Gastroesophageal sphincter (tissue), 4 donors: ENCODE measurements at places on chromosomes 11 and 22. TPM values are rescaled to one million over a fixed set of nuclear protein-coding genes. Genes with fewer than 3 reads are reported as not detected.

GRCh38 chr22:37245740-37246139 is 1.7 kb upstream of the RAC2 start:
- ATAC-seq: no peak

DNA sequence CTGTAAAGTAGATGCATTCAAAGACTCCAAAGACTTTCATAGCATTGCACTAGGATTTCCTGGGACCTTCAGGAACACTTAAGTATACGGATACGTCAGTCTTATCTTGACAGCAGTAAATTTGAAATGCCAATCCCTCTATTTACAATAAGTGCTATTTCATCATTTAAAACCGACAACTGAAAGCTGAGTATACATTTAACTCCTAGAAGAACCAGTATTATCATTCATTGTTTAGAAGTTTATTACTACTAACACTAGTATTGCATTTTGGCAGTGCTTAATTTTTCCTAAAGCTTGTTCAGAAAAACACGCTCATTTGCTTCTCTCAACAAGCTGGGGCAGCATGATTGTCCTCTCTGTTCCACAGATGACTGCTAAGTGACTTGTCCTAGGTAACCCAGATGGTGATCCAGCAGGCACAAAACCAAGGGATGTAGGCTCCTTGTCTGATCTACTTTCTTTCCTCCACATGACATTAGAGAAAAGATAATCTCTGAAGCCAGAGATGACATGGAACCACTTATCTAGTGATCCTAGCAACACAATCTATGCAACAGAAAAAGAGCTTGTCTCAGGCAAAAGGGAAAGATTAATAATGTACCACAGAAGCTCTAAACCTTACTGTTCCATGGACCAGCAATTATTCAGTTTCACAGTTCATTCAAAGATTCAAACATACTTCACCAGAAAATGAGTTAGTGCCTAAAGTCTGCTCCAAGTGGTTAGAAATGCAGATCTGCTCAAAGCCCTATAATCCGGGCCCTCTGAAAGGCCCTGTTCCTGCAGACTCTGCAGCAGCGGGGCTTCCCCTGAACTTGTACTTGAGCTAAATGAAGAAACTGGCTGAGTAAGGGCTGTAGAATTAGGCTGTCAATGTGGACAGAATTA is 5.2 kb downstream of the MAML2 start:
- no peak for ATAC-seq

DNA sequence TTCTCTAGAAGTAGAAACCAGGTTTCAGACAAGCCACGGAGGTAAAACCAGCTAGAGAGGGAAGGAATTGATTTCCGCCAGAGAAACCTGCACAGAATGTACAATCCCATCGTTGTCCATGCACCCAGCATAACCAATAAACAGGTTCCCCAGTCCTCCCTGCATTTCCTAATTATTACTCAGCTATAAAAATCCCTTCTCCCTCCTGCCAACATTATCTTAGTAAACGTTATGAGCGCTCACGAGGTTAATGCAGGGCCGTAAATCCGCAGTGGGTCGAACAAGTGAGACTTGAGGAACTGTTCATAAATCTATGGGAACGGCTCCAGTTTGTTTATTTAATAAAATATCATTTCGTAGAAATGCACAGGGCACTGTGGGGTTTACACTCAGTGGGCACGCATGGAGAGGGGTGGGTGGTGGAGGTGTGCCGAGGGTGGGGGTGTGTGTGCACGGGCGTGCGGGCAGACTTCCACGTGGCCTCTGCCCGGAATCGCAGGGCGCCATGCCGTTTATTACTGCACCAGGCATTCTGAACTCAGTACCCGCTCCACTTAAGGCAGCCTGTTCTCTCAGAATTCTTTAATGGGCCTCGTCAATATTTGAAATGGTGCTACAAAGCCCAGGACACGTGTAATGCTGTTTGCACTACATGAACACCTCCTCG is 257.3 kb downstream of the MIAT start:
- no peak for ATAC-seq

UCP3 gene
- total RNA-seq: 1.6 TPM

DNA sequence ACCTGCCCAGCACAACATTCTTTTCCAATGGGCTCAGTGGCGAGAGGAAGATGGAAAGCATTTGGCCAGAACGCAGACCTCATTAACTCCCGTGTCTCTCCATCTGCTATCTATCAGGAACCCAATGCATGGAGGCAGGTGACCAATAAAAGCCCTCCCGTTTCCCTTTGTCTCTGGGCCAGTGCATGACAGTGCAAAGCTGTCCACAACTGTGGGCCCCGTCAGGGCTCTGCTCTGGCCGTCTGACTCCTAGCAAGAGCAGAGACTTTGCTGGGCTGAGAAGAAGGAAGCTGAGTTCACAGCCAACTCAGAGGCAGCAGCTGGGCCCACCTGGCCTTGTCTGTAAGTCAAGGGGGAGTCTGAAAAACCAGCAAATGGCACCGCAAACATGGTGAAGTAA is 177.8 kb downstream of the TENM4 start:
- ATAC-seq: peak; percentile 44

BEST1 gene
- 3.7 TPM for total RNA-seq

GRCh38 chr22:49022816-49023160 is 804.9 kb downstream of the BRD1 start:
- ATAC-seq: no peak

STX5 gene
- total RNA-seq: 25.6 TPM

BBOX1 gene
- total RNA-seq: 4.4 TPM

DNA sequence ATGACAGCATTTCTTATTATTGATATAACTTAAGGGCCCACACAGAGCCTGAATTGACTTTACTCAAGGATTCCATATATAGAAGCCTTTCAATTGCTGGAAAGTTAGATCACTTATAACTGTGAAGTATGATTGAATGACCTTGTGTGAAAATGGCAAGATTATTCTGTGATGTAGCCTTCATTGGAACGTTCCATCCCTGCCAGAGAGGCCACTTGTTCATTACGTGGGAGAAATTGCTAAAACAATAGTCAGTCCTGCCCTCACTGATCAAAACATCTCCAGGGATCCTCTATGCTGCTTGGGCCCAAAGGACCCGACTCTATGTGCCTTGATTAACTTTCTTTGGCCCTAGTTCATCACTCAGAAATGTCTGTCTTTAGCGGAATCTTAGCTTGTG is 159.5 kb upstream of the BLID start:
- ATAC-seq: no peak

SLC22A9 gene
- total RNA-seq: not detected

GRCh38 chr11:62830904-62831519 is 839 bp downstream of the STX5 start:
- ATAC-seq: peak; percentile 1

- no peak for ATAC-seq
Observed at GRCh38 chr22:49997932-49998717, 14.4 kb downstream of the IL17REL start.

DNA sequence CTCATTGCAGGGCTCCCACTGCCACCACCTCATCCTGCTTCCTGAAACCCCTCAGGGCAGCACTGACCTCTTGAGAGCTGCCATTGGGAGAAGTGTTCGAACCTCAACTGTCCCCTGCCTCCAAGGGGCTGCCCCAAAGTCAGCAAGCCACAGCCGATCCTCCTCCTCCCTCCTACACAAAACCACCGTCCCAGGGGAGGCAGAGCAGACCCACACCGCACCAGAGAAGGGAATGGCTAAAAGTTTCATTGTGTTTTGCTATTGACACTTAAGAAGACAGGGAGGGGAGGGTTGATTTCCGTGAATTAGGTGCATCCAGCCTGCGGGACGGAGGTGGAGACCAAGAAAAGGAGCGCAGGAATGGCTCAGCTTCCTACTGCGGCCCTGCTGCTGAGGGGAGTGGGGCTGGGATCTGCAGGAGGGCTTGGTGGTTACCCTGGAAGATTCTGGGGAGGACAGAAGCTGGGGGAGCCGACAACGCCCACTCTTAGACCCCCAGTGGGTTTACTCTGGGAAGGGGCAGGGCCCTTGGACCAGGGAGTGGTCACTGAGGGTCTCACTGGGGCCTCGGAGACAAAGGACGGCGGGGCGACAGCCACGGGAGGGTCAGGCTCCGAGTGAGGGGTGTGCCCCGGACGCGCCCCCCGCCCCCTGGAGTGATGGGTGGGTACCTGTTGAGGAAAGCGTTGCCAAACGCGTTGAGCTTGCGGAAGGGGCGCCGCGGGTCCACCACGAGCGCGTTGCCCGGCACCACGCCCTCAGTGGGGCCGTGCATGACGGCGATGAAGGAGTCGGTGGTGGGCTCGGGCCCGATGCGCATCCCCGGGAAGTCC is 815 bp downstream of the EHD1 start:
- ATAC-seq: peak; percentile 2

CLMP gene
- total RNA-seq: 122 TPM

A4GALT gene
- total RNA-seq: 62.9 TPM

DNA sequence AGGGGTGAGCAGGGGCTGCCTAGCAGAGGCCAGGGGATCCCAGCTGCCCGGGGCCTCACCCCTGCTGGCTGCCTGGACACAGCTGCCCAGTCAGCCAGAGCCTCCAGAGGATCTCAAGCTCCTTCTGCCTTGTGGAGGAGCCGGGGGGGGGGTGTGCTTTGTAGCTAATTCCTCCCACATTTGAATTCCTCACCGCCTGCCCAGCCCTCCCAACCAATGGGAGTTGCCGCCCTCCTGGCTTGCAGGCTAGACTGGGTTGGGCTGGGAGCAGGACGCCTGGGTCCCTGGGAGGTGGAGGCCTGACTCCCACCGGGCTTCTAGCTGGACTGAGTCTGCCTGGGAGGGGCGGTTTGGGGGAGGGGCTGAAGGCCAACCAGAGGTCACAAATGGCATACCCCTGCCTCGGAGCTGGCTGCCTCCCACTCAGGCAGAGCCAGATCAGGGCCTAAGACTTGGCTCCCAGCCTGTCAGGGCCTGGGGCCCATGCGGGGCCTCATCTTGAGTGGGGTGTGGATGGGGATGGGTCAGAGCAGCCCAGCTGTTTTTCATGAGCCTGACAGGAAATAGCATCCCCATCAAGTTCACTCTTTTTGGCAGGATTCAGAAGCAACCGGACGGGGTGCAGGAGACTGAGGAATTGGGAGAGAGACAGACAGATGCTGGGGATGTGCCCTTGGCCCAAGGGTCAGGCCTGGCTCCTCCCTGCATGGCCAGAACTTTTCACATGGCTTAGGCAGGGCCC is 29.2 kb upstream of the PDE2A start:
- peak; percentile 77 for ATAC-seq

SERPIND1 gene
- 0.15 TPM for total RNA-seq

DNA sequence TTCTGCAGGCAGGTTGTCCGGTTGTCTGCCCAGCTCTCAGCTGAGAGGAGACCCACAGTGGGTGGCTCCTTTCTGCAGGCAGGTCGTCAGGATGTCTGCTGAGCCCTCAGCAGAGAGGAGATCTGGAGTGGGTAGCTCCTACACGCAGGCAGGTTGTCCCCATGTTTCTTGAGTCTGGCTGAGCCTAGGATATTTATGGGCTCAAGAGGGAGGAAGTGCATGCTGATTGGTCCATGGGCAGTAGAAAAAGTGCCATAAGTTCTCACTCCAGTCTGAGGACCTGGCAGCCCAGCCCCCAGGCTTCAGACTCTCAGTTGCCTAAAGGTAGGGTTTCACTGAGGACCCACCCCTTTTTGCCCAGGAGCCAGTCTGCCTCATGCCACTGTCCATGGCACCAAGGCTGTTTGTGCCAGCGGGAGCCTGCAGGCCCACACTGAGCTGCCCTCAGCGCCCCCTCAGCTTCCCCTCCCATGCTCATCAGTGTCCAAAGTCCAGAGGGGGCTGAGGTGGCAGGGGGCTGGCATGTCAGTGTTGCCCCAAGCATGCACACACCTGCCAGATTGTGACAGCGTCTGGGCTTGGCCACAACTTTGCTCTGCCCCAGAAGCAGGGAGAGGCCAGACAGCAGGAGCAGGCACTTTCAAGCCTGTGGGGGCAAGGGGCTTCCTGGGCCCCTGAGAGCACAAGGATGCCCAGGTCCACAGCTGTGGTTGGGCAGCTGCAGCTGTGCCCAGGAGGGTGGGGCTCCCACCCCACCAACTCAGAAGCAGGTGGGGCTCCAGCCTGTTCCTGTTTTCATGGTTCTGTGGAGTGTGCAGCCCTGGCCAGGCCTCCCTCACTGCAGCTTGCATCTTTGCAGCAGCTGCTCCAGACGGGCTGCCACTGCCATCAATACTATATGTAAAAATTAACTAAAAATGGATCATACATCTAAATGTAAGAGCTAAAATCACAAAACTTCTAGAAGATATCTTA is 3.8 kb upstream of the RNF141 start:
- ATAC-seq: no peak

- no peak for ATAC-seq
Observed at GRCh38 chr11:120065876-120066275, 72.0 kb downstream of the TRIM29 start.

DNA sequence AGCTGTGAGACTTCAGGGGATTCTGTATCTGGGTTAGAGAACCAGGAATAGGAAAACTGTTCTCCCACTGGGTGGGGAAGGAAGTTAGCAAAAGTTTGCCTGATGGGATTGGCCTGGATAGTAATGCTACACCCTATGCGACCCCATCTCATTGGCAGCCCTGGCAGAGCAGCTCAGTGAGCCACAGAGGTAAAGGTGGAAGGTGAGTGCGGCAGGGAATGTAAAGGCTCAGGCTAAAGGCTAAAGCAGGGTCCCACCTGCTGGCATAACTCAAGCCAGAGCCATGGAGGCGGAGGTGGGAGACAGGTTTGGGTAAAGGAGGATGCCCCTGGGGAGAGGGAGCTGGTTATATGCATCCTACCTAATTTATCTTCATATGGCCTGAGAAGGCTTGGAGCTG is 18.7 kb downstream of the SSH3 start:
- no peak for ATAC-seq

GRCh38 chr22:23698094-23698493 is 7.3 kb downstream of the RGL4 start:
- ATAC-seq: no peak

GRCh38 chr11:8066911-8067455 is 14.0 kb upstream of the TUB start:
- no peak for ATAC-seq

DNA sequence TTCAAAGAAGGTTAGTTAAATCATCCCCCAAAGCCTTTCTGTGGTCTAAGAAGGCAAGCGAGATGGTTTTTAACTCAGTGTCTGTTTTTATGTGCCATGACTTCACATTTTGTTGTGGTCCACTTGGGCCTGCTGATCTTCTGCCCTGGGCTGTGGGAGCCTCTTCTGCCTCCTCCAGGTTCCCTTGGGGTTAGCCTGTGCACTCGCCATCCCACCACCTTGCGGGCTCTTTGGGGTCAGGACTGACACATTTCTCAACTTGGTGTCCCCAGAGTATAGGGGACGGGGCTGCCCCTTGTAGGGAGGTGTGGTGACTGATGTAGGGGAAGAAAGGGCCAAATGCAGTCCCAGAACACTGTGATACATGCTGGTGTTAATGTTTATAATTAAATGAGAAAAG is 207.0 kb downstream of the TBC1D22A start:
- no peak for ATAC-seq

GRCh38 chr22:27776650-27776958 is 25.0 kb downstream of the MN1 start:
- no peak for ATAC-seq

TRIM48 gene
- total RNA-seq: not detected

GRCh38 chr11:225734-226453 is 10.2 kb downstream of the SIRT3 start:
- no peak for ATAC-seq

WDR74 gene
- 43.2 TPM for total RNA-seq

GRCh38 chr11:87851234-87851633 is 324.0 kb downstream of the RAB38 start:
- no peak for ATAC-seq

RBM7 gene
- 21.8 TPM for total RNA-seq

INCENP gene
- 28.3 TPM for total RNA-seq
